Stimulated activated CD8-positive, alpha-beta memory T cell treated with anti-CD3 and anti-CD28 coated beads, Interleukin-4, amount 100 ng/mL, for 4 hours (primary cell): ENCODE measurements at places on chromosomes 12 and 14.

GRCh38 chr12:117034249-117034648 is 65.0 kb downstream of the TESC start:
- DNase-seq: no peak

DNA sequence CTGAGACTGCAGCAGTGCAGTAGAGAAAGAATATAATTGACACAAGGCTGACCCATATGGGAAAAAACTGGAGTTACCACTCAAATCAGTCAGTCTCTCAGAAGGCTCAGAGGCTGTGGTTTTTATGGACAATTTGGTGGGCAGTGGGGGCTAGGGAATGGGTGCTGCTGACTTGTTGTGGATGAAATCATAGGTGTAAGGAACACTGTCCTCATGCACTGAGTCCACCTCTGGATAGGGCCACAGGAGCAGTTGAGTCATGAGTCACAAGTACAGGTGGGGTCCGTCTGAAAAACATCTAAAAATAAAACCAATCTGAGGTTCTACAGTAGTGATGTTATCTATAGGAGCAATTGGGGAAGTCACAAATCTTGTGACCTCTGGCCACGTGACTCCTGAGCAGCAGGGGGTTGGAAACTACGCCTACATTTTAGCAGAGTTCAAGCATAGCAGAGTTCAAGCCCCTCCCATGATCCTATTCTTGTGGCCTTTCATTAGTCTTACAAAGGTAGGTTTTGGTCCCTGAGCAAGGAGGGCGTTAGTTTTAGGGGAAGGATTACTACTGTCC is 18.1 kb upstream of the SGPP1 start:
- DNase-seq: no peak

DNA sequence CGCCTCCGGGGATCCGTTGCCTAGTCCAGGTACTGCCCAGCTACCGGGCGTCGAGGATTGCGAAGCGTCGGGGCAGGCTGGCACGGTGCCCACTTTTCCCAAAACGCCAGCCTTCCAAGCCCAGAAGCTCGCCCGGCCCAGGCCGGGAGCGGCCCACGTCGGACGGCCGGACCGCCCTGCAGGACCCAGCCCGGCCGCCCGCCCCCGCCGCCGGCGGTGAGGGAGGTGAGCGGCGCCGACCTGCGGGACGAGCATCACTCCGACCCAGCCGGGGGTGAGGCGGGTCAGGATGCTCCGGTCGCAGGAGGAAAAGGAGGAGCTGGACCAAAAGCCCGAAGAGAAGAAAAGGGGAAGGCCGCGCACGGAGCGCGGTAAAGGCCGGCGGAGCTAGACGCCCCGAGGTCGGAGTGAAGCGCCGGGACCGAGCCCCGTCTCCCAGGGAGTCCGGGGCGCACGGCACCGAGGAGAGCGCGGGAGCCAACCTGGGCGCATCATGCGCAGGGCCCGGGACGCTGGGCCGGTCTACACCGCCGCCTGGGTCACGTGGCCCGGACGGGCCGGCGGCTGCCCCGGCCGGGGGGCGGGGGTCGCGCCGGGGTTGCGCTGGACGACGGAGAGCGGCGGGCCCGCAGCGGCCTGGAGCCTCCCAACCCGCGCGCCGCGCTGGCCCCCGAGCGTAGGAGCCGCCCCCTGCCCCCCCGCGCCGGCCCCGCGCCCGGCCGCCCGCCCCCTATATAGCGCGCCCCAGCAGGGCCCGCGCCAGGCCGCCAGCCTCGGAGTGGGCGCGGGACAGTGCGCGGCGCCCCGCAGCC is at the start of gene AQP5:
Gene AQP5, plus strand, starts transcription at position 762 of the 812 bp plus-strand sequence. CDS start 146 bp downstream, outside the sequence.
- DNase-seq: no peak

DNA sequence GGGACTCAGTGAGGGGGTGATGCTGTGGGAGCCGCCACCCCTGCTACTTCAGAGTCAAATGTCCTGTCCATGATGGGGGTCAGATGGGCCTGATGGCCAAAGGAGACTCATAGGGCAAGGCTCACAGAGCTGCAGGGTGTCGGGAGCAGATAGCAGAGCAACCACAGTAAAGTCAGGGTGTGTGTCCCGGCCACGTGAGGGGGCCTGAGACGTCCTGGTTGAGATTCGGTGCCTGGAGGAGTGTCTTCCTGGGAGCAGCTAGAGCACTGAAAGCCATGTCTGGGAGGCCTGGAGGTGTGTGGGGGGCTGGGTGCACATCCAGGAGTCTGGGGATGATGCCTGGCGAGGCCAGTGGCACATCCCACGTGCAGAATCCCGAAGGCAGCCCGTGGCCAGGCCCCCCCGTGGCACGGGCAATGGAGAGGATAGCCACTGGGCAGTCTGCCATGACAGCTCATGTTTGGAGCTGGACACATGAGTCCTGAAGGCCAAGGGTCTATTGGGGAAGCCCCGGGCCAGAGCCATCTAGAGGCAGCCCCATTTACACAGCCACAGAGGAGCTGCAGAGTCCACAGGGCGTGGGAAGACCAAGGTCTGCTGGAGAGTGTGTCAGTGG is 308.0 kb upstream of the SFSWAP start:
- no peak for DNase-seq

DNA sequence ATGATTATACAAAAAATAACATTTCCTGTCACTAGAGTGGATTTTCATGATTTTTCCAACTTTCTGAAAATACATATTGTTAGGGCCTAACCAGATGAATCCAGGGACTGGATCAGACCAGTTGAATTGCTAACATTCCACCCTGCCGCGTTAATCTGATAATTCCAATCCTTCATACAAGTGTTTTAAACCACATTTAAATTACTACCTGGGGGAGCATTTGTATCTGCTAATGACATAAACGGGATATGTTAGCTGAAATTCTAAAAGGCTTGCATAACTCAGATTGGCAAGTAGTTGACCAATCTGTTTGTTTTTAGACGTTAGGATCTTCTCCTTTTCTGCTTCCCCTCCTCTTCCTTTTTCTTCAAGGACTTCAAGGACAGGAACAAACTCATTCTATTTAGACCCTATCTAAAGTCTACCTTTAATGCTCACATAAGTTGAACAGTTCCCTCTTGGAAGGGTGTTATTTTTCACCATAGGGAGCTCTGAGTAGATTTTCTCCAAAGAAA is 239.0 kb downstream of the ADAMTS20 start:
- DNase-seq: no peak

DNA sequence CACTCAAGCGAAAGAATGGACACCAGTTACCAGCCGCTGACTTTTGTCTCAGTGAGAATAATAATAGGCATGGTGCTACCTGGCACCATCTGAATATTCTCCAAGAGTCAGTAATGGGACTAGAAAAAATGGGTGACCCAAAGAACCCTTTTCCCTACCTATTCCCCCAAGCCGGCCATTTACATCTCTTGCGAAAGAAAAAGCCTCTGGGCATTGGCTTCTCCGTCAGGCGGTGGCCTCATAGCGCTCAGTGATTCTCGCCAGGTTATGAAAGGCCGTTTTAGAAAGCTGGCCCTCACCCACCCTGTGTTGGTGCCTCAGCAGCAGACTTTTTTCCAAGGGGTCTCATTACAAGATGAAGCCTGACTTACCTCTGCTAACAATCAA is 523 bp upstream of the SLC6A15 start:
- no peak for DNase-seq

GRCh38 chr14:25042362-25043299 is 7.3 kb downstream of the STXBP6 start:
- no peak for DNase-seq

GRCh38 chr14:102545461-102546265 is 36.1 kb upstream of the ANKRD9 start:
- no peak for DNase-seq

DNA sequence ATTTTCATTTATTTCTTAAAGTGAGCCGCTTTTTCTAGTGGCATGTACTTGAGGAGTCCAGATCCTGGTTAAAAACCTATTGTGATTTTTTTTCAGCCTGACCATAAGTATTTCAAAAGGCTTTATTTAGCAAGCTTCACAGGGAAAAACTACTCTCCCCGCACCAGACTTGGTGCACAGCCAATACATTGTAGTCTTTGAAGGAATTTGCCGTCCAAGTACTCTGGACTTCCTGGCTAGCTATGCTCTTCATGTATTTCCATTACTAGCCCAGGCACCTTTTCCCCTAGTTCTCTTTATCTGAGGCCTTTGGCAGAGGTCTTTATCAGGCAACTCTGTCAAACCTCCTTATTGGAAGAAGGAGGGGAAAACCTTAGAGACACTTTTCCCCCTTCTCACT is 234.7 kb downstream of the CCDC91 start:
- DNase-seq: no peak

DNA sequence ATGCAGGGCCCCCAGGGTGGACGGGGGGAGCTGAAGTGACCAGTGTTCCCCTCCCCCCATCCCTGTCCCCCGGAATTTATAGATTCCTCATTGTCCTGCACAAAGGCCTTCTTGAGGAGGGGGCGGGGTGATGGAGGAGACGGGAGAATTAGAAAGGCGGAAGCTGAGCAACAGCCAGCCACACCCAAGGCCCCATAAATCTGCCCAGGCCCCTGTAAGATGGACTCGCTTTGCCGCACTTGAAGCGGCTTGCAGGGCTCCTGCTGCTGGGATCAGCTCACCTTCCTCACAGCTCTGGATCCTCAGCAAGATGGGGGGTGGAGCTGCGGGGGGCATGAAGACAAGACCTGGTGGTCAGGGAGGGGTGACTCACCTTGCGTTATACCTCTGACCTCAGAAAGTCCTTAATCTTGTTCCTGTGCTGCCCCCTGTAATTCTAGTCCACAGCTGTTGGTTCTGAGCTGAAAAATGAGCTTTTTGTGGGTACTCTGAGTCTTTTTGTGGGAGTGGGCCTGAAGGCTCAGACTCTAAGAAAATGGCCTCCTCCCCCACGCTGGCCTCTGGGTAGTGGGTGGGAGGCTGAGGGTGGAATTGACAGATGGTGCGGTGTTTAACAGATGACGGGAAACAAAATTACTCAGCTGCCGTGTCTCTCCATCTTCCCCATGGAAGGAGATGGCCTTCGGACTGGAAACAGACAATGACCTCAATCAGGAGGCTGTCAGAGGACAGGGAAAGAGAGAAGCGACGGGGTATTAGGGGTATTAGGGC is 15.8 kb upstream of the ANKRD33 start:
- no peak for DNase-seq

GRCh38 chr12:50517421-50518048 is 12.8 kb downstream of the DIP2B start:
- no peak for DNase-seq

- no peak for DNase-seq
Observed at GRCh38 chr14:96257056-96257455, 1.0 kb downstream of the BDKRB1 start.

GRCh38 chr12:53097207-53097563 is 282 bp upstream of the IGFBP6 start:
- DNase-seq: no peak

DNA sequence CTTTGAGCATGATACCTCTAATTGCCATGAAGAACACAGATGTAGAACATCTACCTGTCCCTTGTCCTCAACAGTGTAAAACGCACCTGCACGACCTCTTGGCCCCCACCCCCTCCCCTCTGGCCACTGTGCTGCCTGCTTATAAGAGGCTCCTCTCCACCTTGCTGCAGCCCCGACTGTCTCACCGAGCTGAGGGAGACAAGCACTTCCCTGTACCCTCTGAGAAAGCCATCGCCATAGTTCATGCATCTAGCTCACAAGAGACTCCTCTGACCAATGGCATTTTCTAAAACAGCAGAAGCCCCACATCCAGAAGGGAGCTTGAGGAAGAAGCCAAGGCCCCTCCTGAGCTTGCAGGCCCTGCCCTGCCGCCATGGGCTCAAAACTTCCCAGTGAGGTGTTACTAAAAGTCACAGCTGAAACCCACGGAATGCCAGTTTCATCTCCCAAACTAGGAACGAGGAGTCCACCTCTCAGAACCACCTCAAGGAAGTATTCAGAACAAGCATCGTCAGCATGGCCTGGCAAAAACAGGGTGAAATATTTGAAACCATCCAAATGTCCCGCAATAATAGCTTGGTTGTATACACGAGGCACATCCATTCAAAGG is 21.5 kb upstream of the ANO2 start:
- no peak for DNase-seq

DNA sequence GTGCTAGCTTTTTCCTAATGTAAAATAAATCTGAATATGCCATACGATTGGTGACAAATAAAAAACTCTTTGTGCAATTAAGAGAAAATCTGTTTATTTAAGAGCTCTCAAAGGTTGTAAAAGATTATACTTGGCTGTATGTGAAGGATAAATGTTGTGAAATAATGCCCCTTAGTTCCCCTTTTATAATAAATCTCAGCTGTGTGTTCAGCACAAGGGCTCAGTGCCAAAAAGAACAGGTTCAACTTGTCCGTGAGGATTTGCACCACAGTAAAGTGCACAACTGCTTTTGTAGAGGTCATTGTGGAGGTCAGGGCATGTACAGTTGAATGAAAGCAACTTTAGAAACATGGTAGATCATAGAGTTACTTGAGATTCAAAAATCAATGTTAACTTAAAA is 118.6 kb downstream of the TRMT5 start:
- DNase-seq: no peak

DNA sequence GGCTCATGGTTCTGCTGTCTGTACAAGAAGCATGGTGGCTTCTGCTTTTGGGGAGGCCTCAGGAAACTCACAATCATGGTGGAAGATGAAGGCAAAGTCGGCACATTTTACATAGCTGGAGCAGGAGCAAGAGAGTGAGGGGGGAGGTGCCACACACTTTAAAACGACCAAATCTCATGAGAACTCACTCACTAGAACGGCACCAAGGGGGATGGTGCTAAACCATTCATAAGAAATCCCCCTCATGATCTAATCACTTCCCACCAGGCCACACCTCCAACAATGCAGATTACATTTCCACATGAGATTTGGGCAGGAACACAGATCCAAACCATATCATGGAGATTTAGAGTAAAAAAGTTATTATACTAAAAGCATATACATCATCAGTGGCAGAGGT is 13.6 kb upstream of the LEMD3 start:
- DNase-seq: no peak

DNA sequence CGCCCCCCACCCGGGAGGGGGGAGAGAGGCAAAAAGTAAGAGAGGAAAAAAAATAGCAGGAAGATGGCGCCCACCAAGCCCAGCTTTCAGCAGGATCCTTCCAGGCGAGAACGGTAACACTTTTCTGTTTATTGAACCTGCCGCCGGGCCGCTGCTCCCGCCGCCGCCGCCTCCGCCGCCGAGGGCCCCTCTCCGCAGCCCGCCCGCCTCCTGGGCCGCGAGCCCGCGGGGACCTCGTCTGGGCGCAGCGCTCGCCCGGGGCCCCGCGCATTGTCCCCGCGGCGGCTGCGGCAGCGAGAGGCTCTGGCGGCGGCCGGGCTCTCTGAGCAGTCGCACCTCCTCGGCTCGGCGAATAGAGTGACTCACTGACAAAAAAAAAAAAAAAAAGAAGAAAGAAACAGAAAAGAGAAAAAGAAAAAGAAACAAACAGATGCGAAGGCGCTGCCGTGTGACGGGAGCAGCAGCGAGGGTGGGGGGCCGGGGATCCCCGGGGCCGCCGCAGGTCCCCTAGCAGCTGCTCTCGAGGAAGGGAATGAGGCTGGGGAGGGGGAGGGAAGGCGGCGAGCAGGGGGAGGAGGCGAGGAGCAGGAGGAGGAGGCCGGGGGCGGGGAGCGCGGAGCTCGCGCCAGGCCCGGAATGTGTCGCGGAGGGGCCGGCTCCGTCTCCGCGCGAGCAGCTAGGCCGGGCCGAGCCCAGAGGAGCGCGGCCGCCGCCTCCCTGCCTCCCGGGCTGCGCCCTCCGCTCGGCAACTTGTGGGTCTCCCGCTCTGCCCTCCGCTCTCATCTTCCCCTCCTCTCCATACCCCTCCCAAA is 781 bp downstream of the NPAS3 start:
- no peak for DNase-seq
